ENCODE measurements at places on chromosomes 1 and 21. TPM values are rescaled to one million over a fixed set of nuclear protein-coding genes. Genes with fewer than 3 reads are reported as not detected.
A peak's percentile ranks its signal among the peaks of the same experiment; 100 is the strongest.

- no peaks in the 10 kb centered on the region for H3K36me3 ChIP-seq
- H3K27me3 ChIP-seq: no peaks in the 10 kb centered on the region
- no peaks in the 10 kb centered on the region for H3K4me1 ChIP-seq
- DNase-seq: peak; percentile 95
- no peak overlapping the region for H3K4me3 ChIP-seq
Measured at GRCh38 chr21:27448960-27449359, 482.1 kb upstream of the ADAMTS5 start.

- peaks cover 3% of the 10 kb centered on the region for H3K27me3 ChIP-seq
- peaks cover 5% of the 10 kb centered on the region for H3K4me1 ChIP-seq
- DNase-seq: no peak
- no peaks in the 10 kb centered on the region for H3K36me3 ChIP-seq
Measured at GRCh38 chr1:226086776-226087175, 24.3 kb downstream of the H3-3A start.

DNA sequence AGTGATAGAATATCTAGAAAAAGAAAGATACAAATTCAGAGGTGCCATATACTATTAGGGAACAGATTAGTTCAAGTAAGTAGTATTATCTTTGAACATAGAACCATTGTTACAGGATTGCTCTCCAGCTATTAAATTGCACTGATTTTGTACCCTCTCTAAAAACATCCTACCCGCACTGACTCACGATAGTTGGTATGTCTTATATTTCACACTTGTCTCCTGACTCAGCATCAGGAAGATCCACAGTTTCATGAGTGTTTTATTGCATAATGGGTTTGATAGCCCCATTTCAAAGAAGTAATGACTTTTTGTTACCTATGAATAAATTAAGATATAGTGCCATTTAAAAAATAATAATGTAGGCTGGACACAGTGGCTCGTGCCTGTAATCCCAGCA is 6.0 kb downstream of the TATDN3 start:
- H3K27ac ChIP-seq: no peak overlapping the region
- H3K27me3 ChIP-seq: no peaks in the 10 kb centered on the region
- no peak for DNase-seq
- H3K36me3 ChIP-seq: peaks cover 2% of the 10 kb centered on the region
- H3K4me3 ChIP-seq: no peak overlapping the region

DNA sequence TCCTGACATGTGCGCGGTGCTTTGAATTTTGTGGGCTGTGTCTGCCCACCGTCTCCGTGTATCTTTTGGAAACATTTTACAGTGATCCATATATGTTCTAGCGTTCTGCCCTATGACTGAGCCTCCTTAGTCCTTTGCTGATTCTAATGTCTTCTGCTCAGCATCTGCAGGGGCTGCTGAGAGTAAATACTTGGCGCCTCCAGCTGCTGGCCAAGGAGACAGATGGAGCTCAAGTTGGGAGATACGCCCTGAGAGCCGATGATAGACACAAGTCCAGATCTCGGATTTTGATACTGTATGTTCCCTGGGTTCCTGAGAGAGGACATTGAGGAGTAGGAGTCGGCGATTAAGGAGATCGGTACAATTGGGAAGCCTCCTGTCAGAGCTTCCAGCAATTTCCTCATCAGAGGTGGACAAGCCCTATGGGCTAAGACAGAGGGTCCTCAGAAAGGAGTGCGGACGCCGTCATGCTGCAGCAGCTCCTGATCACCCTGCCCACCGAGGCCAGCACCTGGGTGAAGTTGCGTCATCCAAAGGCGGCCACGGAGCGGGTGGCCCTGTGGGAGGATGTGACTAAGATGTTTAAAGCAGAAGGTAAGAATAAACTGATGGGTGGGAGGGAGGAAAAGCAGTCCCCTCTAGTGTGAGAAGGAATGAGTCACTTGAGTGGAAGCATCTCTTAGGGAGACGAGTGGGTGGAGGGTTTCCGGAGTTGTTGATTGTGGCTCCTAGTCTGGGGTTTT is 390 bp downstream of the ZFP69B start:
- peak overlapping the region; percentile 84 for H3K4me3 ChIP-seq
- peaks cover 10% of the 10 kb centered on the region for H3K4me1 ChIP-seq
- H3K27ac ChIP-seq: peak overlapping the region; percentile 63
- no peaks in the 10 kb centered on the region for H3K27me3 ChIP-seq
- H3K36me3 ChIP-seq: no peaks in the 10 kb centered on the region
- DNase-seq: peak; percentile 67

DNA sequence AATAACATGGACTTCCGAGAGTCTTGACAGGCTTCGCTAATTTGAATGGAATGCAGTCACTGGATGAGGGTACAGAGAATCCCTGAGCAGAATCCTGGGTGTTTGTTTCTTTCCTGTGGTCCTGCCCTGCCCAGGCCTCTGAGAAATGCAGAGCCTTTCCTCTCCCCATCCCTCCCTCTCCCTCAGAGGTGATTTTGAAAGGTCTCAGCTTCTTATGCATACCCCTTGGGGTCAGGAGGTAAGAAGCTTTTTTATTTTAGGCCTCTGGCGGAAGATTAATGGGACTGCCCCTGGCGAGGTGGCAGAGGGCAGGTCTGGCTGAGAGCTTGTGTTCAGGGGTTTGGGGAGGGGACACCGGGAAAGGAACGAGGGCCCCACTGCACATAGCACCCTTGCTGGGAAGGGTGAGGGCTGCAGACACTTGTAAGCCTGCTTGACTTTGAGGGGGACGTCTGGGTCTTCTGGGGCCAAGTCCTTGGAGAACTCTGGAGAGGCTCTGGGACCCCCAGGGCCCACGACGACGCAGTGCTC is 116.5 kb upstream of the SLC45A1 start:
- DNase-seq: no peak
- H3K4me3 ChIP-seq: no peak overlapping the region
- no peaks in the 10 kb centered on the region for H3K36me3 ChIP-seq
- H3K4me1 ChIP-seq: peaks cover 8% of the 10 kb centered on the region
- no peaks in the 10 kb centered on the region for H3K27me3 ChIP-seq

GRCh38 chr1:232951180-232951579 is 769 bp downstream of the NTPCR start:
- H3K36me3 ChIP-seq: no peaks in the 10 kb centered on the region
- H3K27ac ChIP-seq: no peak overlapping the region
- peaks cover 10% of the 10 kb centered on the region for H3K4me1 ChIP-seq
- H3K4me3 ChIP-seq: peak overlapping the region; percentile 64
- H3K27me3 ChIP-seq: no peaks in the 10 kb centered on the region

DNA sequence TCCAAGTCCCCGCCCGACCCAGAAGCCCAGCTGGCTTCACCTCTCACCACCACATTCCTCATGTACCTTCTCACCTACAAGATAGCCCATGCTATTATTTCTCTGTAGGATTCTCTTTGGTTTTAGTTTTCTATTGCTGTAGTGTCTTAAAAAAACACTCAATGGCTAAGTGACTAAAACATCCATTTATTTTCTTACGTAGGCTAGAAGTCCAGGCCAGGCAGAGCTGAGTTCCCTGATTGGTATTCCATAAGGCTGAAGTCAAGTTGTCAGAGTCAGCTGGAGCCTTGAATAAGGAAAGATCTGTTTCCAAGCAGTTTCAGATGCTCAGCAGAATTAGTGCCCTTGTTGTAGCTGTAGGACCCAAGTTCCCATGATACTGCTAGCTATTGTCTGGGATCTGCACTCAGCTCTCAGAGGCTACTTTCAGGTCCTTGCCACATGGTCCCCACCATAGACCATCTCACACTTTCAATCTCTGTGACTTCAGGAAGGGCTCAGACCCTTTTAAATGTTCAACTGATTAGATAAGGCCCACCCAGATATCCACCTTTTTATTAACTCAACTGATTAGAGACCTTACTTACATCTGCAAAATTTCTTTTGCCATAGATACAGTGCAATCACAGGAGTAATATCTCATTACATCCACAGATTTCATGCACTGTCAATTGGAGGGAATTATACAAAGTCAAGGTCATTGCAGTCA is 371.0 kb downstream of the TGFB2 start:
- no peak overlapping the region for H3K4me3 ChIP-seq
- H3K27ac ChIP-seq: no peak overlapping the region
- peaks cover 12% of the 10 kb centered on the region for H3K4me1 ChIP-seq
- H3K27me3 ChIP-seq: no peaks in the 10 kb centered on the region
- no peak for DNase-seq
- no peaks in the 10 kb centered on the region for H3K36me3 ChIP-seq

- no peaks in the 10 kb centered on the region for H3K27me3 ChIP-seq
- no peak for DNase-seq
- H3K27ac ChIP-seq: no peak overlapping the region
- peaks cover 1% of the 10 kb centered on the region for H3K4me1 ChIP-seq
- H3K36me3 ChIP-seq: no peaks in the 10 kb centered on the region
Measured at GRCh38 chr1:211628417-211628816, 47.0 kb downstream of the NEK2 start.

- no peaks in the 10 kb centered on the region for H3K36me3 ChIP-seq
- DNase-seq: no peak
- H3K4me3 ChIP-seq: no peak overlapping the region
- no peaks in the 10 kb centered on the region for H3K27me3 ChIP-seq
- H3K4me1 ChIP-seq: no peaks in the 10 kb centered on the region
Measured at GRCh38 chr1:170305777-170306512, 160.2 kb downstream of the NTMT2 start.

Gene MAP3K21
- 0.95 TPM for total RNA-seq

Gene LCE1C
- not detected for total RNA-seq

Gene IVL
- total RNA-seq: not detected

Gene NEK2
- total RNA-seq: 20.3 TPM

Gene PCNX2
- 7.6 TPM for total RNA-seq

Gene PLEKHA6
- 11.5 TPM for total RNA-seq

Gene UTS2
- total RNA-seq: not detected
